ENCODE measurements at places on chromosomes 5 and 9.

DNA sequence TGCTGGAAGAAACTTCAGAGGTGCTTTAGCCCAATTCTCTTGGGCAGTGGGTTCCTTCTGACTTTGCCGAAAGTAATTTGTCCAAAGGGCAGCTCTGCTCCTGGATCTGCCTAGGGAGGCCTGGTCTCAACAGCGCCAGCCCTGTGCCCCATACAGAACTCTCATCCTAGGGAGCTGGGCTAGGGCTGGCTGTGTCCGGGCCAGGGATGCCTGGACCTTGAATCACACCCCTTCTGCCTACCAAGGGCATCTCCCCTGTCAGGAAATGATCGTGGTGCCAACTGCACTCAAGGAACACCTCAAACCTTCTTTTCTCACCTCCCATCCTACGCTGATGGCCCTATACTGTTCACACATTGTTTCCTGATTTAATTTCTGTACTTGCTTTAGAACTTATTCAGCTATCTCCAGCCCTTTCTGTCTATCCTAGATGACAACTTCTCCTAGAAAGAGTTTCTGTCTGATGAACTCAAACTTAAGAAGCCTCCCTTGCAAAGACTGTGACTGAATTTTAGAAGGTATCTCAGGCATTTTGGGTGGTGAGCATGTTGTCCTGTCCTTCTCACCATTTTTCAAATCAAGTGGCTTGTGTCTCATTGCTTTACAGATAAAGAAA lies 37.4 kb upstream of the NFIB start:
- no peak for ATAC-seq

DNA sequence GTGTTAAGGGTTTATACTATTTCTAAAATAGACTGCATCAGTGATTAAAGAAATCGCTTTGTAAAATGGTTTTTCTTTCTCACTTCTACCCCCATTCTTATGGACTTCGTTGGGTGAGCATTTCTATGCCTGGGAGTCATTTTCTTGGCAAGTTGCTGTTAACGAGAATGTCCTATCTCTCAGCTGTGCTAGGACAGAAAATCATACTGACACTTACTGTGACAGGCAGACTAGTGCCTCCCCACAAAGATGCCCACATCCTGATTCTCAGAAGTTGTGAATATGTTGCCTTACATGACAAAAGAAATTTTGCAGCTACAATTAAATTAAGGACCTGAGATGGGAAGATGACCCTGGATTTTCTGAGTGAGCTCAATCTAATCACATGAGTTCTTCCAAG lies 65.1 kb upstream of the NMUR2 start:
- ATAC-seq, result no peak

DNA sequence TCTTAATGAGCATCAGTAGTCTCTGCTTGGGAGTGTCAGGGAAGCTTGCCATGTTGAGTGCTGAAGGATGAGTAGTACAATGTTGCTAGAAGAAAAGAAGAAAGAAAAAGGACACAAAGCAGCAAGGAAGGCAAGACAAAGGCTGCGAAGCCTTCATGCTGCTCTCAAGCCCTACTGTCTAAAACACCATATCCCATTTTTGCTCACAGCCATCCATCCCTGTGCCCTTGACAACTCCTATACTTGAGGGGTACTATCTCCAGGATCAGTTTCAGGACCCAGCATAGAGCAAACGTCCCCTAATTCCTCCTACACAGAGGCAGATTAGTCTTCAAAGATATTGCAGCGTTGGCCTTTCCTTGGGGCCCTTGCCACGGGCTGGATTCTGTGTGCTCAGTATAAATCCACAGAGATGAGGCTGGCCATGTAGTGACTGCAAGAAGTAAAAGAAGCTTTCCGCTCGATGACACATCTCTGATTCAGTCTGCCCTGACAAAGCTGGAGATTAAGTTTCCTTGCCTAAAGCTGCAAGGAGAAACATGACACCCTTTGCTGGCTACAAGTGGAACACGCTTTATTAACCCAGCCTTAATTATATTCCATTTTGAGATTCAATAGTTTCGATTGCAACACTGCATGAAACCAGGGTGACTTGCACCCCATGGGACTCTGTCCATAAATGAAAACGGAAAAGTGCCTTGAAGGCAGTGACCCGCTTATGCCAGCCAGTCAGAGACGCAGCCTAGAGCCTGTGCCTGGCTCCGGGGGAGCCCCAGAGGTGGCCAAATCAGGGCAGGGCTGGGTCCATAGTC lies 304.6 kb downstream of the ACTL7B start:
- no peak for ATAC-seq

- no peak for ATAC-seq
Measured at GRCh38 chr9:91405343-91406077, 18.1 kb downstream of the NFIL3 start.

GRCh38 chr9:116193636-116194035 lies 40.0 kb downstream of the PAPPA start:
- no peak for ATAC-seq

GRCh38 chr5:640461-641330 lies 28.6 kb downstream of the CEP72 start:
- no peak for ATAC-seq

- no peak for ATAC-seq
Measured at GRCh38 chr9:77014597-77015263, 4.7 kb upstream of the FOXB2 start.
